ENCODE measurements at places on chromosomes 1 and 21. TPM values are rescaled to one million over a fixed set of nuclear protein-coding genes. Genes with fewer than 3 reads are reported as not detected.

Gene LCE1D
- not detected for total RNA-seq

Gene ERICH3
- total RNA-seq, result not detected

Gene AADACL4
- total RNA-seq, result not detected

Gene LDLRAD1
- total RNA-seq, result not detected

Gene SLC1A7
- not detected for total RNA-seq

Gene TGFB2
- 17.0 TPM for total RNA-seq

Gene MAST2
- 30.8 TPM for total RNA-seq

Gene RPE65
- total RNA-seq, result not detected

Gene RNPC3
- 16.6 TPM for total RNA-seq

Gene SERPINC1
- total RNA-seq, result not detected

Gene IL19
- not detected for total RNA-seq

Gene MAP10
- total RNA-seq, result 3.4 TPM

Gene C1orf87
- 0.32 TPM for total RNA-seq

Gene CELA2B
- total RNA-seq, result not detected

Gene SLC45A1
- 1.3 TPM for total RNA-seq

Gene CBR1
- 135 TPM for total RNA-seq

Gene RNASEL
- 10.7 TPM for total RNA-seq

Gene RXFP4
- not detected for total RNA-seq

Gene CHI3L2
- not detected for total RNA-seq

Gene SLC22A15
- 22.3 TPM for total RNA-seq

Gene BMP8B
- total RNA-seq, result not detected

Gene SAMSN1
- total RNA-seq, result not detected

Gene AK5
- total RNA-seq, result 126 TPM

Gene UBL4B
- total RNA-seq, result 7.5 TPM

Gene PGBD5
- 0.16 TPM for total RNA-seq

Gene GCSAML
- not detected for total RNA-seq

Gene RNU1-1
- under 0.01 TPM for total RNA-seq

Gene CD52
- total RNA-seq, result not detected

Gene HES5
- total RNA-seq, result 0.36 TPM

Gene LRRN2
- not detected for total RNA-seq

Gene TNFRSF18
- not detected for total RNA-seq

Gene RNU1-3
- under 0.01 TPM for total RNA-seq

Gene MIXL1
- total RNA-seq, result not detected

All from hair follicle dermal papilla cell (primary cell).